Activated T-cell treated with anti-CD3 and anti-CD28 coated beads, Interleukin-2, amount 50 U/mL, for 48 hours (primary cell): ENCODE measurements at places on chromosomes 5 and 9.

DNA sequence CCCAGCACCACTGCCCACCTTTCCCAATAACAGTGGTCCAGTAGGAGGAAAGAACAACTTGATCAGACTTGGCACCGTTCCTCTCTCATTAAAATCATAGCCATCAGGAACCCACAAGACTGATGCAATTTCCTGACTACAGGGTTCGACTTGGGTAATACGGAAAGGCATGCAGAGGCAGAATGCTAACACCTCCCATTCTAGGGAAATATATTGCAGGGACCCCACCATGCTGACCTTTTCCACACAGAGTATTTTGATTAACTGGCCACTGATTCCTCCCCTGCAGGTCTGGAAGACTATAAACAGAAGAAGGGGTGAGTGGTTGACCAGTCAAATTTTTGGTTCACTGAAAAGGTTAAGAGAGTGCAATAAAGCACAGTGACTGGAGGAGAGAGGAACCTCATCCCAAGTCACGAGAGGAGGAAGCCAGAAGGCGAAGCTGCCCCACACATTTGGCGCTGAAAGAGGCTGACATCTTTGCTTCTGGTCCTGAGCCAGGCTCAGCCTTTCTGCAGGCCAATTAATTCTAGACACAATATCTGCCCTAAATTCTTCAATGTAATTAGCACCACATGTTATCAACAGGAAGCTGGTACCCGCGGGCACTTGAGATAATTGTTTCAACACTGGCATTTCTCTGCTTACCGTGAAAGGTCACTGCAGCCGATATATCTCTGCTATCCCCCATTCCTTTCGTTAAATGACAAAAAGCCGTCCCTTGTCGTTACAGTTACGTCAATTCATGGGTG, 64.7 kb upstream of the SPOCK1 start:
- DNase-seq: no peak

DNA sequence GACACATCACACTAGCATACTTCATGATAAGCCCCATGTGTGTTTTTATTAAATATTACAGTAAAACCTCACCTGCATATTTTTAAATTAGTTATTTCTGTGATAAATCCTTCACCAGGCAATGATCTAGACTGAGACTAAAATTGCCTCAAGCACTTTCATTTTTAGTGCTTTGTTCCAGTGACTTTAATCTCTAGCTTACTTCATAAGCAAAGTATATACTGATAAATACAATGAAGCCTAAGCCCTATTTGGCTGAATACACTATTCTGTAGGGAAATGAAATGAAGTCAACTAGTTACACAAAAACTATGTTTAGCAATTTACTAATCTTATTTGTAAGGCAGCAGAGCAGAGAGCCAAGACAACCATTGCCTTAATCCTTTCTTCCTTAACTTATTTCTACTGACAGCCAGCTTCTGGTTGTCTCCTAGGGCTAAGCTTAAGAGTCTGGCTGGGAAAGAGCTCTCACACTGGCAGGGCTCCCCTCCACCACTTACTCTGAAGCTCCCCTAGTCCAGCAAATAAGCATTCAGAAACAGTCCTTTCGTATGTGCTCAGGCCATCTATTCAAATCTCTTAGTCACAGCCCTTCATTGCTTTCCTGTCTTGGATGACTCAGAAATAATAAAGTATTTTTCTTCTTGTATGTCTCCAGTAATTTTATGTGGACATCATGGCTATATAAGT, 31.4 kb upstream of the MTAP start:
- no peak for DNase-seq

GRCh38 chr9:38041564-38042243, 27.3 kb downstream of the SHB start:
- no peak for DNase-seq

DNA sequence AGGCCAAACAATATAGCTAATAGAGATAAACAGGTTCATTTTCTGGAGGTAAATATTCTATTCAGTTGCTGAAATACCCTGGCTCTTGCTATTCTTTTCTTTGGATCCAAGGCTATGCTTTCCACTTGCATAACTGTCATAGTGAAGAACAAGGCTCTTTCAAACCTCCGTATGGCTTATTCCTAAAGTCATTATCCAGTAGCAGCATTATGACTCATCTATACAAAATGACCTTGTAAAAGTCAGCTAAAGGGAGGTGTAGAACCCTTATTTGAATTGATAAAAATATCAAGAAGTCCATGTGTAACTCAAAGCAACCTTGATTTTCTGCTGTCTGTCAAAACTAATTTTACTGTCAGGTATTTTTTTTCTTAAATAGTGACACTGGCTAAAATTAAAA, 447.8 kb downstream of the PLK2 start:
- DNase-seq: no peak

- DNase-seq: no peak
Observed at GRCh38 chr9:75188756-75189155, 100.4 kb downstream of the OSTF1 start.

- no peak for DNase-seq
Observed at GRCh38 chr5:173451651-173452050, 123.4 kb upstream of the STC2 start.

DNA sequence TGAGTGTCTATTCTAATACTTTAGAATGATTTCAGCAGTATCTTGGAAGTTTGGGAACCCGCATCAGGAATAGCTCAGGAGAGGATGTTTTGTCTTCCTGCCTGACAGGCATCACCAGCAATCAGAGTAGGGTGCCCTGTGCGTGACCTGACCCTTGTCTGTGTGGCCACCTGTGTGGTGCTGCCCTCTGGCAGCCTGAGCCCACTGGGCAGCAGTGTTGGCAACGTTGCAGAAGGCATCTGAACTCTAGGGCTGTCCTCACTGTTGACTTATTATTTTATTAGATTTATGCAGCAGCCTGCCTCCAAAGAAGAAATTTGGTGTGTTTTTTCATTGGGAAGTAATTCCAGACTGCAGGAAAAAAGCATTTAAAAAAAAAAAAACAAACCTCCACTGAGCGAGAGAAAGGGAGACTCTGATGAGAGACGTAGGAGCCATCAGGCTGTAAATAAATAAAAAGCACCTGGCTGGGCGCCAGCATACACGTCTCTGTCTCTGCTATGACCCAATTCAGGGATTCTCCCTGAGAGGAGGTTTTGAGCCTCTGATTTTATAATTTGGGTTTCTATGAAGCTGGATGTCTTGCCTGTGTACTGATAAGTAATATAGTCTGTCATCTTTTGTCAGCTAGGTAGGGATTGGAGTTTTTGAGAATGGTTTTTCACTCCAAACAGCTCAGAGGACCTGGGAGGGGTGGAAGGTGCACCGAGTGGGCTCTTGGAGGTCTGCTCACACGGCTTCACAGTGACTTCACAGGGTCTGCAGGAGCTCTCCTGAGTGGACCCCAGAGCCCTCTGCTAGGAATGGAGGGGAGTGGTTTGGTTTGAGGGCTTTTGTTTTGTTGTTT, 49.0 kb downstream of the FAM78A start:
- DNase-seq: no peak

- no peak for DNase-seq
Observed at GRCh38 chr5:103375350-103375749, 116.8 kb downstream of the MACIR start.

GRCh38 chr9:111866976-111867375, 29.6 kb upstream of the UGCG start:
- DNase-seq: no peak

GRCh38 chr9:131237291-131237690, 39.0 kb downstream of the FAM78A start:
- no peak for DNase-seq

GRCh38 chr9:107316795-107317661, 33.9 kb downstream of the RAD23B start:
- DNase-seq: no peak

DNA sequence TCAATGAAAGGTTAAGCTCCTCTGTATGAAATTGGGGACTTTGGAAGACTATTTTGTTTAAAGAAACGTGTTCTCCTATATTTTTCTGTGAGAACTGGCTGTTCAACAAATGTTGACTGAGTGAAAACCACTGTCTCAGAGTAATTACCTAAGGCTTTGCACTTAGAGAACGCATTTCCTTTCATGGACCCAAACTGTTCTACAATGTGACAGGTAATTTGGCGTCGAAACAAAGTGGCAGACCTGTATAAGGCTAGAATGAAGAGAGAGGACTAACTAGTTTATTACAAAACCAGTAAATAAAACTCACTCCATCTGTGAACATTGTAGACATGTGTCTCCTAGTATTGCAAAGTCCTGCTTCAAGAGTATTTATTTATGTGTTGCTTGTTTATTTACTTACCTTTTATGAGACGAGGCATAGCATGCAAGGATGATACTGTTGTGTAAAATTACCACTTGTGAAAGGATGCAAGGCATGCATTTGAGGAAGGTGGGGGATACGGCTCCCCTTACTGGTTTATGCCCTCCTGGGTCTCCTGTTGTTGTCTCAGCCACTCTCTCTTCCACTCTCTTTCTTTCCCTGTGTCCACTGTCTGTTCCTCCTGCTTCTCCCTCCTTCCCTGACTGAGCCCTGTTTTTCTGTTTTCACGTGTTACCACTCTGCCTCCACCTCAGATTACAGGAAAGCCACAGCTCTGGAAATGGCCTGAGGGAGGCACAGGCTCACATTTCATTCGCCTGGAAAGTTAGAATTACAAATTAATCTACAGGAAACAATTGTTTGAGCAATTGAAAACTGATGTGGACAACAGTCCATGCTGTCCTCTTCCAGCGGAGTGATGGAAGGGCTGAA, 444.0 kb upstream of the ZNF608 start:
- no peak for DNase-seq

DNA sequence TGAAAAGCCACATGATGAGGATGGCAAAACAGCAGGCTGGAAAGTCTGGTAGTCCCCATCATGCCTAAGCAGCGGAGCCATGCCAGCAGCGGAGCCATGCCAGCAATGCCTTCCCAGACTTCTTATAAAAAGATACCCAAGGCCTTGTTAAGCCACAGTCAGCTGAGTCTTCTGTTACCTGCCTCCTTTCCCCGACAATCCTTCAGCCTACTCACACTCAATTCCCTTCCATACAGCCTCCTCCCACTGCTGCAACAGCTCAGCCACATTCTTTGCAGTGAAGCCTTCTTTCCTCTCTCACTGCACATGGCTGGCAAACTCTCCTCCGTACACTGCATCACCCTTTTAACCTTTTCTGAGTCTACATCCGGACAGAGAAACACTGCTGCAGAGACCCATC, 114.9 kb downstream of the AUH start:
- no peak for DNase-seq

GRCh38 chr5:151038801-151039238, 18.4 kb downstream of the GPX3 start:
- peak; percentile 45 for DNase-seq

DNA sequence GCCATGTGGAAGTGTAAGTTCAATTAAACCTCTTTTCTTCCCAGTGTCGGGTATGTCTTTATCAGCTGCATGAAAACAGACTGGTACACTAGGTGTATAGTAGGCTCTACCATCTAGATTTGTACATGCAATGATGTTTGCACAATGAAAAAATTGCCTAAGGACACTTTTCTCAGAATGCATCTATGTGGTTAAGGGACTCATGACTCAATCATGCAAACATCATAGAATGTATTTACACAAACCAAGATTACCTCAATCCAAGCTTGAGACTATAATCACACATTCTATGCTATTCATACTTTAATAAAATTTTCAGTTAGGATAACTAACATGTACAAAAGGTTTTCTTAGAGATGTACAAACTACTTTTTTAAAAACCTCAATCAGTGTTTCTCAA, 1164.5 kb downstream of the CDH12 start:
- DNase-seq: no peak

DNA sequence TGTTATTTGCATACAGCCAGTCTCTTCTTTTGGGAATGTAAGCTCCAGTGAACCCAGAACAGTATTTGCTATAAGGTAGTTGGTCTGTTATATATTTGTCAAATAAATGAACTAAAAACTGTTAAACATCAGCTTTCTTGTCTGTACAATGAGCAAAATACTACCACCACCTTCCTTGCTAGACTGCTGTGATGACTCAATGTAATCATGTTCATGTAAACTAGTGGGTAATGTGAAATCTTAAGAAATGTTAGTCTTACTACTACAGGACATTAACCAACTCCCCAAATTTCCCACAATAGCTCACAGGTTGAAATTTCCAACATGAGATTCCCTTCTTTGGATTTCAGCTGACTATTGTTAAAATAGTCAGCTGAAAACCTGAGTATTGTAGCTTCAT, 176.1 kb downstream of the TRPM3 start:
- DNase-seq: no peak

- no peak for DNase-seq
Observed at GRCh38 chr9:92265154-92265553, 28.3 kb downstream of the IARS1 start.

DNA sequence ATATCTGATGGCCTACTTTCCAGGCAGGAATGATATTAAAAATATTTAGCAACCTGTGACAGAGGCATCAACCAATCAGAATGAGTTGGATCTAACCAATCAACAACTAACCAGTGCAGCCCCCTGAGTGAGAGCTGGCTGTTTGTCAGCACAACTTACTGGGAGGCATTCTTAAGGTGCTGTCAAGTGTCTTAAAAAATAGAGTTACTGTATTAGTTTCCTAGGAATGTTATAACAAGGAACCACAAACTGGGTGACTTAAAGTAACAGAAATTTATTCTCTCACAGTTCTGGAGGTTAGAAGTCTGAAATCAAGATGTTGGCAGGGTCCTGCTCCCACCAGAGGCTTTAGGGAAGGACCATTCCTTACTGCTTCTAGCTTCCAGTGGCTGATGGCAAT, 85.2 kb downstream of the ATG10 start:
- no peak for DNase-seq

- no peak for DNase-seq
Observed at GRCh38 chr5:168929656-168930055, 350.5 kb upstream of the PANK3 start.

- no peak for DNase-seq
Observed at GRCh38 chr5:177489119-177489716, 8.2 kb downstream of the PDLIM7 start.

DNA sequence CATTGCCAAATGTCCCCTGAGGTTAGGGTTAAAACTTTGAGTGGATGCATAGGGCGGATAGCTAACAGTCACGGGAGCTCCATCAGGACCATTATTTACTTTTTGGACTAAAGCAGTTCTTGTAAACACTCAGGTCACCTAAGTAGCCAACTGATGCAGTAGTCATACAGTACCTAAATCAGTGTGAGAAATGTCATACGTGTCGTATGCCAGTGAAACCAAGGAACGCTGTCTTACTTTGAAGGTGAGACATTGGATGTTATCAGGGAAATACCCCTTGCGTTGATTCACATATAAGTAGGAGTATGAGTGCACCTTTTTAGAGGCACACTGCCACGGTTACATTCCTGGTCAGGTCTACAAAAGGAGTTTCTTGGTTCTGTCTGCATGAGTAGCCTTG, 101.9 kb downstream of the LNPEP start:
- DNase-seq: no peak

- DNase-seq: no peak
Observed at GRCh38 chr5:146516151-146516475, at the start of gene GPR151. Gene GPR151 (minus strand): TSS chr5:146516190. CDS start chr5:146516113, 77 bp downstream.
